Fibroblast of upper back skin (primary cell): ENCODE measurements at places on chromosomes 7 and 10.

DNA sequence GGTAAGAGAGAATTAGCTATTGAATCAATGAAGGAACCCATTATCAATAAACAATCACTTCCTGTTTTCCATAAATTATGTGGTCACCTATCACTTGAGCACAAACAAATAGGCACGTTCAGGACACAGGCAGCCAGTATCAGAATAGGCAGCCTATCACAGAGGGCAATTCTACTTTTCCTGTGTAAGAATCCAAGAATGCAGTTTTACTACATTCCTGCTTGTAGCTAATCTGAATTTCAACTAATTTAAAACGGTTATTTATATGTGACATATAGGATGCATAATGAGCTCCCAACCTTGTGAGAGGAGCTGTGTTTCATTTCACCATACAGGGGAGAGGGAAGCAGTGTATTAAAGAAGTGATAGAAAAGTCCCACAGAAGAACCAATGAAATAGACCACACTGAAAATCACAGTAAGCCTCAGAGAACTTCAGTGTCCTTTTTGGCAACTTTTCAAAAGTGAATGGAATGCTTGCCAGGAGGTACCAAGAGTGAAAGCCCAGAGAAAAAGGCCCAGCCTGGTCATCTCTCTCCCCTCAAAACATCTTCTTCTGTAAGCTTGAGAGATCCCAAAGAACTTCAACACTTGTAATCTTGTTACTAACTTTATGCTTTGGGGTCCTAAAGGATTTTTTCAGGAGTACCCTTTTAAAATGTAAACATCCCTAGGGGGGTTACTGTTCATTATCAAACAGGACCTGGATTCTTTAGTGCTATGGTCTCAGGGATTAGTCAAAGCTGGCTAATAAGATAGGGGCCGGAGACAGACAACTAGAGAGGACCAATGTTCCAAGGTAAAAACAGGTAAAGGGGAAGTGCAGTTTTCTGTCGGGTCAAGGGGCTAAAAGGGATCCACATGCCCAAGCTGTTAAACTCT is 1.3 kb downstream of the IMMP2L start:
- peak; percentile 50 for DNase-seq

GRCh38 chr7:109842386-109842785 is 1248.5 kb upstream of the LRRN3 start:
- no peak for DNase-seq

DNA sequence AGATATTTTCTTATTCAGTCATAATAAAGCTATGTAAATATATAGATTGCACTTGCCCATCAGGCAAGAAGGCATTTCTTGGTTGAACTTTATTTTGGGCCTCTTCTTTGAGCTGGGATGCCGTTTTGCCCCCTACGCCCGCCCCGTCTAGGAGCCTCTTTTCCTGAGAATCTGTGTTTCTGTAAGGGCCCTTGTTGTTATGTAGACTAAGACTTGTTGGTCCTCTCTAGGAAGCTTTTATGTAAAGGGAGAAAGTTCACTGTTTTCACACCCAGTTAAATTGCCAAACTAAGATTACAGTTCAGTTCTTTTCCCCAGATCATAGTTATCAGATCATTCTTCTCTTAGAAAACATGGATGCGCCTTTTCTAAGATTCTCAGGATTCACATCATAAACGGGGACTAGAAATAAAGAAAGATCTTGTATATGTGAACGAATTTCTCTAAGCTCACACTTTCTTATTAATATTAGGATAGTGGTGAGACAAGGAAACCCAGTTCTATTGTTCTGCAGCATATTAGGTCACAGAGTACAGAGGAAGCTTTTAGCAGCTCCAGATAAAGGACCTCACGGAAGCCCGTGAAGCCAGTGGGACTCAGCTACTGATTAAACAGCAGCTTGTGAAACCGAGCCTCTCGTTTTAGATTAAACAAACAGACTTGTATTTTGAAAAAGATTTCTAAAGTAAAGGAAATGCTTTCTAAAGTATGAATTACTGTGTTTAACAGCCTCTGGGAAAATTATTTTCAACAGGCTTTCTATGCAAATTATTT is 3.8 kb downstream of the LMTK2 start:
- DNase-seq = no peak

DNA sequence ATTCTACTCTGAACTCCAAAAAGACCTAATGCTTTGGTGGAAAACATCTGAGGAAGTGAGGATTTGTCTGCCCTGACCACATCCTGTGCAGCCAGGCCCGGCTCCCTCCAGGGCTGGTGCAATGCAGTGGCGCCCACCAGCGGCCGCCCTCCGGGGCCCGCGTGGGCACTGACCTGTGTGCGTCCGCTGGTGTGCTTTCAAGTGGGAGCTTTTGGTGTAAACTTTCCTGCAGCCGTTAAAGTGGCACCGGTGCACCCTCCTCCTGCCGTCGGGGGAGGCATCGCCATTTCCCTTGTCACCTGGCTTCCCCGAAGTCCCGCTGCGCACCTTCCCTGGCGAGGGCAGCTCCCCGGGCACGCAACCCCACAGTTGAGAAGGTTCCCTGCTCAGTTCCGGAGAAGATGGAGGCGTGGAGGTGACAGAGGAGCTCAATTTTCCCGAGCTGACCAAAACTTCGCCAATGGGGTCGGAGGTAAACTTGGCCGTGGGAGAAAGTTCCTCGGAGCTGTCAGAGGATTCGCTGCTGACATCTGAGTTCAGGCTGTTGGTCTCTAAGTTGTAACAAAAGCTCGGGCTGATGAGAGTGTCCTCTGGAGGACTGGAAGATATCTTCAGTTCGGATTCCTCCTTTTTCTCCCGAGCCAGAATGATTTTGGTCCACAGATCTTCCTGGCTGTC is 3.4 kb downstream of the KLF6 start:
- DNase-seq = peak; percentile 69

DNA sequence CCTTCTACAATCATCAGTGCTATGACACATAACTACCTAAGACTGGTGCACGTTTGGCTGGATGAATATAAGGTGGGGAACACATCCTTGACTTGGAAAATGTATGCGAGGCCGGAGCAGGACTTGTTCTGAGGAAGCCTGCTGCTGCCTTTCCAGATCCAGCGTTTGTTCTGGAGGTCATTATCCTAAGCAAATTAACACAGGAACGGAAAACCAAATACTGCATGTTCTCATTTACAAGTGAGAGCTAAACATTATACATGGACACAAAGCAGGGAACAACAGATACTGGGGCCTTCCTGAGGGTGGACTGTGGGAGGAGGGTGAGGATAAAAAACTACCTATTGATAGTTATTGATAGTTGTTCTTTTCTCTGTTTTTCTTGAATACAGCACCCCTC is 10.8 kb upstream of the GALNT11 start:
- DNase-seq = no peak

- DNase-seq = no peak
These were observed 147.2 kb upstream of the PFKP start for GRCh38 chr10:2920168-2920567.

DNA sequence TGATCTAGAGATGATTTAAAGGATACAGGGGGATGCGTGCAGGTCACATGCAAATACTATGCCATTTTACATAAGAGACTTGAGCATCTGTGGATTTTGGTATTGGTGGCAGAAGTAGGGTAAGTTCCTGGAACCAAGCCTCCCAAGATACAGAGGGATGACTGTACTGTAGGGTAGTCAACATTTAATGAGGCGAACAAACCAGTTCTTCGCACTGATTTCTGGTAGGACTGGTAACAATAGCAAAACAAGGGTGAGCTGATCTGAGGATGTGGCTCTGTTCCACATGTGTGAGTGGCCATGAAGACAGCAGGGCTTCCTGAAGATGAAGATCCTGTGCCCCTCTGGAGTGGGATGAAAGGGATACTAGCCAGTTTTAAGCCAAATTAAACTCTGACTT is 36.3 kb downstream of the MKX start:
- DNase-seq = no peak

DNA sequence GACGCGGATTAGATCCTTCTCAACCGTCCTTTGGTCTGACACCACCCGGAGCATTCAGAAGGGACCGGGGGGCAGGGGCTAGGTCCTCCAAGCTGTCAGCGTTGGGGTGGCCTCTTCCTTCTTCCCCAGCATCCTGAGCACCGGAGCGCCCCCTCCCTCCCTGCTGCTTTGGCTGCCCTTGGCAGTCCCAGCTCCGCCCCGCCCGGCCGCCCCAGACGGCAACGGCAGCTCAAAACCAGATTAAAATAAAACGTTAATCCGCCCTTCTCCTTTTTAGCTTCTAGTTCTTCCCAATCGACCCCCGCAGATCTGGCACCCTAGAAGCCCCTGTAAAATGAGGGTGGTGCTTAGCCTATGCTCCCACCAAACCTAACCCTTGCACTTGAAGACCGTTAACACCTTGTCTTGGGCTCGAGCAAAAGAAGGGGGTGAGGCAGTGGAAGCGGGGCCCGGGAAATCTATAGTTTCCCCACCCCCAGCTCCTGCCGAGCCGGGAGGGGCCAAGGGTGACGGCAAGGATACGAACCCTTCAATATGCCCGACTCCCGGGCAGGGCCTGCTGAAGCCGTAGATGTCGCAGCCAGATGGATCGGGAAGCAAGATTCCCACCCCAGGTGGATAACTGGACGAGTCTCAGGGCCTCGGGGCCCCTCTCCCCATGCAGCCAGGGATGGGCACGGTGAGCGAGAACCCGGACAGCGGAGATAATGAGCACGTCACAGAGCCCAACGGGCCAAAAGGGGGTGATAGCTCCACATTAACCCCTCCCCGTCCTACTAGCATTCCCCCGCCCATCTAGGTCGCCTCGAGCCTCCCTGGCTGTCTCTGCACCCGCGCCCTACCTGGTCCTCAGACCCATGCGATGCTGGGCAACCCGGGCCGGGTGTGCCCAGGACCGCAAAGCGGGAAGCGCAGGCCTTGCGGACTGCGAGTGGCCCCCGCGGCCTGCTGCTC is 169.7 kb downstream of the NRF1 start:
- DNase-seq = no peak

DNA sequence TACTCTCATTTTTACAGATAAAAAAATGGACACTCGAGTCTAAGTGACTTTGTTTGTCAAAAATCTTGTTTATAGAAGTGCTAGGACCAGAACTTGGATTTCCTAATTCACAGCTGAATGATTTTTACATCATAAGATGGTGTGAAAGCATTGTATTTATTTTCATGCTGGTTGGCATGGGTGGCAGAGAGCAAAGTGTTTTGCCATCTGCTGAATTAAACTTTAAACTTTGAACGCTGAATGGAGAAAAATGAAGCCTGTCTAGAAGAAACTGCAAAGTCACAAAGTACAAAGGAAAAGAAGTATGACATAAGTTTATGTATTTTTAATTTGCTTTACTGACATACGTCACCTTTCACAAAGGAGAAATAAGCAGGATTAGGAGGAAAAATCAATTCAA is 142.0 kb downstream of the NRBF2 start:
- DNase-seq = no peak

DNA sequence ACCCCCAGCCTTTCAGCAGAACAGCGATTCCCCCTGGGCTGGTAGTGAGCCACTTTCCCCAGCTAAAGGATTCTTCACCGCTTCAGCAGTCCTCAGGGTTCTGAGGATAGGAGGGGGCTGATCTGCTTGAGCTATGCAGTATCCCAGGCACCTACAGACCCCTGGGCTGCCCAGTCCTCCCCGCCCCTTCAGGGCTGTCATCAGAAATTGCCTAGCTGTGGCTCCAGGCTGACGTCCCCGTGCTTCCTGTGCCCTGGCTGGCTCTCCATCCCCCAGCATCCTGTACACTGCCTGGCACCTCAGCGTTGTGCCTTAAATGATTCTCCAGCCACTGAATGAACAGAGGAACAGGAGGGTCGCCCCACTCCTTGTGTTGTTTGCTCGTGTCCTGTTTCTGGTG is 38.4 kb upstream of the CDH23 start:
- DNase-seq = no peak

DNA sequence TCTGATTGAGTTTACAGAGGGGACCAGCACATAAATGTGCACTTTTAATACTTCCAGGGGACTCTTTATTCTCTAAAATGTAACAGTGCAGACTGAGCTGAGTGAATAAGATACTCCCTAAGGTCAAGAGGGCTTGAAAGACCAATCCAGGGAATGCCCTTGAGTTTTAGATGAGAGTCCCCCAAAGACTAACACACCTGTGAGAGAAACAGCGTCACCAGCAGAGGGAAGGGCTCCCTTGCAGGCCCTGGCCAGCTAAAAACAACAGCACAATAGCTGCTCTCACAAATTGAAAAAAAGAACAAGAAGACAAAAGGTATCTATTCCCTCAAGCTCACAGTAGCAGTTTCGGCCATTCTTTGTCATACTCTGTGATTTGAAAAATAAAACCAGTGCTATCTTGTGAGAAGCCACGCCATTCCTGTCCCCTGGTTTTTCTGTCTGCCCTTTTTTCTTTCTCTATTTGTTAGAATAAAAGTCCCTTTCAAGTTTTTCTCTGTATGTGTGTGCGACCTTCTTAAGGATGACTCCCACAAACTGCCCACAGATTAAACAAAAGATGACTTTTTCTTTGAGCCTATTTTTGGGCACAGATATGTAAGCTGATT is 230.4 kb upstream of the BMPER start:
- no peak for DNase-seq

DNA sequence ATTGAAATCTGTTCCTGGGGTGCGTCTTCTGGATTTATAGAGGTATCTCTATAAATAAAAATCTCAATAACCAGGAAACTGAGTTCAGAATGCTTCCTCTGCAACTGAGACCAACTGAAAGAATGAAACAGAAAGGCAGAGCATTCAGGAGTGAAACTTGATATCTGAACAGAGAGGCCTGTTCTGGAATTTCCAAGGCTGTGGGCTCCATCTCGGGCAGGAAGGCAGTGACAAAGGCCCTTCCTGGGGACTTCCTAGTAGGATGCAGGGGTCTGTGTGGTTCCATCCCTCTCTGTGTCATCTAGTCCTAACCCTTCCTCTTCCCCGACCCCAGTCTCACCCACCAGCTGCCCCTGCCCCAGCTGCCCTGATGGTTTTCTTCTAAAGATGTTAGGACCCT is 52.0 kb downstream of the JCAD start:
- DNase-seq = no peak

GRCh38 chr10:6657196-6657595 is 77.1 kb upstream of the PRKCQ start:
- DNase-seq = no peak

DNA sequence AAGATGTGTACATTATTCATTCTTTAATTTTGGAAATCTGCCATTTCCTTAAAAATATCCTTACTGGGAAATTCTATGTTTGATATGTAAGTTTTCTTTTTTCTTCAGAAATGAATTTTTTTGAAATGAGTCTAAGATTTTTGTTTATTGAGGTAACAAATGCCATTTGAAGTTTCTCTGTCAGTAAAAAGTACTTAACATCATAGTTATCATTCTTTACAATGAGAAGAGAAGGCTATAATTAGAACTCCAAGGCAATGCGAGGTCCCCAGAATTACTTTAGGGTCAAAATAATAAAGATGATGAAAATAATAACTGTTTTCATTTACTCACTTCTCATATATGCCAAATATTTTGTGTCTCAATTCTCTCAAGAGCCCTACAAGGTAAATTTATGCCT is 37.0 kb upstream of the RHOBTB1 start:
- peak; percentile 51 for DNase-seq

DNA sequence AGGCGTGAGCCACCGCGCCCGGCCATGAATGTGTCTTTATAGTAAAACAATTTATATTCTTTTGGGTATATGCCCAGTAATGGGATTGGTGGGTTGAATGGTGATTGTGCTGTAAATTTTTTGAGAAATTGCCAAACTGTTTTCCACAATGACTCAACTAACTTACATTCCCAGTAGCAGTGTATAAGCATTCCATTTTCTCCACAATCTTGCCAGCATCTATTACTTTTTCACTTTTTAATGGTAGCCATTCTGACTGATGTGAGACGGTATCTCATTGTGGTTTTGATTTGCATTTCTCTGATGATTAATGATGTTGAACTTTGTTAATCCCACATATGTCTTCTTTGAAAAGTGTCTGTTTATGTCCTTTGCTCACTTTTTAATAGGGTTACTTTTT is 1187.9 kb downstream of the XPNPEP1 start:
- peak; percentile 98 for DNase-seq

- DNase-seq = peak; percentile 16
These were observed 115.5 kb downstream of the AGMO start for GRCh38 chr7:15446280-15446679.
